Nucleus accumbens (tissue), 56 donors: ENCODE measurements at places on chromosomes 1 and 21.

- DNase-seq: no peak
Measured at GRCh38 chr1:53176452-53177208, 20.0 kb upstream of the CPT2 start.

DNA sequence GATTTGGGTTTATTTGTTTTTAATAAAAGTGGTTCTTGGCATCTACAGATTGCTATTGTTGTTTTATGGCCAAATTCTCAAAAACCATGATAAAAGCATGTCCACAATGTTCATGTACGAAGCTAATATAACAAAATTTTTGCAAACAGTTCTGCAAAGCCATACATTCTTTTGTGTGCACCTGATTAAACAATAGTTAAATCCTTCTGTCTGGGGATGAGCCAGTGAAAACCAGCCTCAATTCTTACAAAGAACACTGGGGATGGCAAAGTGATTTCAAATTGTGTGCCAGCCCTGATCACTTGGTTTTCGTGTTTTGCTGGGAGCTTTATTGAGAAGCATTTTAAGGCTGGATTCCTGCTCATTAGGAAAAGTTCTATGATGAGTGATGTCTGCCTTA lies 149.1 kb upstream of the MAGI3 start:
- DNase-seq: no peak

GRCh38 chr1:10867914-10868598 lies 71.6 kb upstream of the CASZ1 start:
- DNase-seq: no peak

GRCh38 chr1:114462341-114462740 lies 48.7 kb downstream of the TRIM33 start:
- no peak for DNase-seq

DNA sequence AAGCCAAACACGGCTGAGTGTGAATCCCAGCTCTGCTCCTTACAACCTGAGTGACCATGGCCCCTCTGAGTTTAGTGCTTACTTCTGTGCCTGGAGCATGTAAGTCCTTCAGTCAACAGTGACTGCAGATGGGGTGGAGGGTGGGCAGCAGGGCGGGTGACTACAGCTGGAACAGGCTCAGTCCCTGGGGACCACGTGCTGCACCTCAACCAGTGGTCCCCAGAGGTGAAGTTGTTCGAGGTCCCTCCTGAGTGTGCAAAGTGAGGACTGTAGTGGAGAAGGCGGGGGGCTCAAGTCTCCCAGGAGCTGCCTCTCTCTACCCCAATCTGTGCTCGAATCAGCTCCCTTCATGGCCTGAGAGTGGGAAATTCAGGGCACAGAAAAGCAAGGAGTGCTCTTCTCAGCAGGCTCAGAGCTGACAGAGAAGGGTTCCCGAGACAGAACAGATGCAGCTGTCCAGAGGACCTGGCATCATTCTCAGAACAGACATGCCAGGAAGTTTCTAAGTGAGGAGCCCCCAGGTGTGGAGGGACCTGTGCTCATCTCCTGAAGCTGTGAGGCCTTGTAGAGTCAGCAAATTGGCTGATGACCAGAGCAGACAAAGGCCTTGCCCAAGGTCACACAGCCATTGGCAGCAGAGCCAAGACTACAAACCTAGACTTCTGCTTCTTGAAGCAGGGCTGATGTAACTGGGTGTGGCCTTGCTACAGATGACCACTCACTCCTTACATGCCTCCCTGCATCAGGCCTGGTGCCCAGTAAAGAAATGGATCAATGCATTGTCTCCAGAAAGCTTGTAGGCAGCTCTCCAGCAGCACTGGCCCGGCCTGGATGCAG lies 61.7 kb upstream of the EDN2 start:
- no peak for DNase-seq

- DNase-seq: no peak
Measured at GRCh38 chr1:201169203-201169602, 14.9 kb upstream of the TMEM9 start.

DNA sequence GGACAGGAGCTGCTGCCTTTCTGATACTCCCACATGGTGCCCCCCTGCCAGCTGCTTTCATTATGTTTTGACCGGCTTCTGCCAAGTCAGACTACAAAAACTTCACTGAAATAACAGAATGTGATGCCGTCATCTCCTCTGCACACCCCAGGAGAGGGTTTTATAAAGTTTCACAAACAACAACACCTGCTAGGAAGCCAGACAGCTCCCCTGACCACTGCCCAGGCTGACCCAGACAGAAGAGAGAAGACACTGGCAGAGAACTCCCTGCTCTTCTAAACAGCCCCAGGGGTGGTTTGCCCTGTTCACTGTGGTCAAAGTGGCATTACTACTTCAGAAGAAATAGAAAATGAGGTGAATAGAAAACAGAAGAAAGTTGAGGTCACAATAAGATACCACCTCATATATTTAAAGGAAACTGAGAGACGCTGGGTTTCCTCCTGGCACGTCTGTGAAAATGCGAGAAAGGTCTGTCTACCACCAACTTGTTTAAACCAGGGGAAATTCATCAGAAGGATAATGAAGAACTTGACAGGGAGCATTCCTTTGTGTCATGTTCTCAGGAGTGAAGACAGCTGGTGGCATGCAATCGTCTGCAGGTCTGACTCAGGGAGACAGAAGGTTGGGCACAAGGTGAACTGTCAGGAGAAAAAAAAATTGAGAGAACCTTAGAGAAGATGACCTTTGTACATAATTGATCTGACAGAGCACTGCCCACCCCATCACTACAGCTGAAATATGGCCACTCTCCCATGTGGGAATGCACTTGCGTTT lies 119.0 kb upstream of the NFIA start:
- DNase-seq: no peak

GRCh38 chr1:22137004-22137720 lies 5.7 kb downstream of the WNT4 start:
- no peak for DNase-seq

DNA sequence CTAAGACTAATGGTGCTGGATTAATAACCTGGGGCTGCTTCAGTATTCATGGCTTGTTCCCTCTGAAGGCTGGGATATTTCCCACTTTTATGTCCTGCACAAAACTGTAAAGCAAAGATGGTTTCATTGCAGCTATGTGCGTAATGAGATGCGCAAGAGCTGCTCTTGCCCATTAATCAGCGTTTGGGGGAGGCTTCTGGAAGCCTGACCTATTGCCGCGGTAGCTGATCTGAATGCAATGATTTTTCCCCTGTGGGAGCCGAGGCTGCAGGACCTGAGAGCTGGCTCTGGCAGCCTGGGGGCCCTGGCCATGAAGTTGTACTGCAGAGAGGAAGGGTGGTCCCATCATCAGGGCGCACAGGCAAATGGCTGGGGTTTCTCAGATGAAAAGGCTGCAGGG lies 239.8 kb downstream of the CAMTA1 start:
- no peak for DNase-seq

DNA sequence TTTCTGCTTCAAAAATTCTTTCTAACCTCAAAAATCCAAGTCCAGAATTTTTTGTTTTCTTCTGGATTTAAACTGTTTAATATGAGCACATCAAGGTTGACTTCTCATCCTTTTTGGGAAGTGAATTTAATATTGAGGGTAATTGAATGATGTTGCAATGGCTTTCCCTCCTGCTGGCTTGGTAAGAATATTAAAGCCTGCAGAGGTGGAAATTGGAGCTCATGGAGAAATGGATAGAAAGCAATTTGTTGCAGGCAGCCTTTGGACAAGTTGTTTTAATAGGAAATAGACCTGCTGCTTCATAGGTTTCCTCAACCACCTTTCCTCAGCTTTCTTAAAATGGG lies 124.7 kb downstream of the SYT2 start:
- DNase-seq: no peak

DNA sequence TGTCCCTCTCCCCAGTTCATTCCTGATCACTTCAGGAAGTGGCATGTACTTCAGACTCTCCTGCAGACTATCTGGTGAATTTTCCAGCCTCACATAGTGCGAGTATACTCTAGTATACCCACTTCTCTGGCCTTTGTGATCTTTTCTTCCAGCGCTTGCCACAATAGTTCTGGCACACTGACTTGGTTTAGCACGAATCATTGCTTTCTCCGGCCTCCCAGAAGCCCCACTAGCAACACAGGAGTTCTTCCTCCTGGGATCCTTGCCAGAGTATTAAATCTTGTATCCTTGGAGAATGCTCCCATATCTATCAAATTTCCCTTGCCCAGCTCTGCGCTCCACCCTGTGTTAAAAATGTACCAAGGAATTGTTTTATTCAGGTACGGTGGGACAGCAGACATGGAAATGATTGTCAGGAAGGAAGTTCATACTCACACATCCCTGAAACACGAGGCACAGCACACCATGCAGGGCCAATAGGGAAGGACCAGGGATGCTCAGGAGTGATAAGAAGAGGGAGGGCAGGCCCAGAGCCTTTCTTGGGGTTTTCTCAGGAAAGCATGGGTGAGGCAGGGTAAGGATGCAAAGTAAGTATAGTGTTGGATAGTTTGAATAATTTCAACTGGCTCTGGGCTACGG lies 136.7 kb downstream of the ADSS2 start:
- DNase-seq: no peak

GRCh38 chr1:200223207-200223606 lies 186.6 kb downstream of the ZNF281 start:
- no peak for DNase-seq

GRCh38 chr1:145990249-145990855 lies 6.0 kb downstream of the TXNIP start:
- no peak for DNase-seq

- no peak for DNase-seq
Measured at GRCh38 chr21:17498586-17498985, 14.3 kb upstream of the CXADR start.

DNA sequence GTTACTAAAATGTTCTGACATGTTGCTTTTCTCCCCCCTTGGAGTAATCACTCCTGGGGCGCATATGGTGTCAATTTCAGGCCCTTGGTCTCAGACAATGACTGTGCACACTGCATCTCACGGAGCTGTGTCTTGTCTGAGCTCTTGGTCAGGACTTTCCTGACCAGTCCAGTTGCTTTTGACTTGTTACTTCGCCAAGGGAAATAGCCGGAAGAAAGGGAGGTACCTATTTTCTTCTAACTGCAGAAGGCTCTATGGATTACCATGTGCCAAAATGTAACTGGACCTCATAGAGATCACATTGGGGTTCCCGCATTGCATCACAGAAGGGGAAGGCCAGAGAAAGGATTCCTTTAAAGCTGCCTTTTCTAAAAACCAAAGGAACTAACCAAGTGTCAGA lies 68.6 kb downstream of the SPAG17 start:
- DNase-seq: no peak

DNA sequence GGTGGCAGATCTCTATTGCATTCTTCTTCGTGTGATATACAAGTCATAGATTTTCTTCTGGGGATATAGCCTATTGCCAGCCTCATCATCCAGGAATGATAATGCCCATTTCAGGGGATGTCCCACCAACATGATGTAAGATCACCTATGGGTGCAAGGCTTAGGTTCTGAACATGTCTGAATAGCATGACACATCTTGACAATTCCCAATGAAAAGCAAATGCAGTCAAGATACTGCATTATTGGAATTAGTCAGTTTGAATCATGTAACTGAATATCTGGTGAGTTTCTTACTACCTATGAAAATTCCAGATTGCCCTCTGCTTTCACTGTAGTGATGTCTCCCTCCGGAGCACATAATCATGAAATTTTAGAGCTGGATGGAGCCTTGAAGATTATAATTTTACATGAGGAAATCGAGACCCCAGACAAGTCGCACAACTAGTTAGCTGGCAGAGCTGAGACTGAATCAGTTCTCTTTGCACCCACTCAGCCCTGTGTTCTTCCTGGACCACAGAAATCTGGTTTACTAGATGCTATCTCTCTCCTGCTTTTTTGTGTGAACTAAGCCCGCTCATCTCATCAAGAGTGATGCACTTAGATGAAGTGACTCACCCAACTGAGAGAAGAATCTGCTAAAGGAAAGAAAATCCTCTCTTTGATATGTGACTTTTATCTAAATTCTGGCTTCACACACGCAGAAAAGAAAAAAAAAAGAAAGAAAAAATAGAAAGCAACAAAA lies 65.0 kb downstream of the WDR64 start:
- DNase-seq: no peak

GRCh38 chr1:6128276-6129081 lies 51.6 kb downstream of the CHD5 start:
- DNase-seq: no peak

DNA sequence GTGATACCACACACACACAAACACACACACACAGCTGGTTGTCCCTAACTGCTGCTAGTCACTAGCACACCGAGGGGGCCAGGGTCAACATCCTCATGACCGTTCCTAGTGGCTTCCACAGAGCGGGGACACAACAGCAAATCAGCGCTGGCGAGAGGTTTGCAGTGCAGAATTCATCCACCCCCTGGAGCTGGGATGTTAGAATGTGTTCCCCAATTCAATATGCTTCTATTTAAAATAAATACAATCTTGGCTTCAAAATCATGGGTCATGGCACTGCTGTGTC lies 16.2 kb upstream of the C2CD2 start:
- no peak for DNase-seq

DNA sequence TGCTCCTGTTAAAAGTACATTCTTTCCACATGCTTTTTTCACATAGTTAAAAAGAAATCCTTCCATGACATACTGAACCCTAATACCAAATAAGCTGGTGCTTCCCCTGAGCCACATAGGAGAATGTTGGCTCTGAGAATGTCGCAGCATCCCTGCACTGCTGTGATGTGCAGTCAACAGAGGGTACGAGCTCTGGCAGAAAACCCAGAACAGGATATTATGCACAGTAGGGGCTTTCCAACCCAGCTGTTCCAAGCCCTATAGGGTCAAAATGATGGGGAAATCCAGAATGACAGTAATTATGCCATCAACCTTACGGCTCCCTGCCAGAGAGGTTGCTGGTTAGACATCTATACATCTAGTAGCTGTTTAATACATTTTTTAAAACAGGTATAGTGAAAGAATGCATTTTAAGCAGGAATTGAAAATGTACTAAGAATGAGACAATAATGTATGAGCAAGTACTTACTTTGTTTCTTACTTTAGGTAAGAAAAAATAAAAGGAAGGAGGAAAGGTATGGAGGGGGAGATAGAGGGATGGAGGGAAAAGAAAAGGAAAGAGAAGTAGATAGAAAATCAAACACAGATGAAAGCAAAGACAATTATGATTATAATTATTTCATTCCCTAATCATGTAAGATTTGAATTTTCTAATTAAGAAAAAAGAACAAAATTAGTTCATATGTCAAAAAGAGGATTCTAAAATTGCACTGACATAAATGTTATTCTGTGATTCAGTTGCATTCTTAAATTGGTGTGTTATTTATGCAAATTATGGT lies 126.0 kb downstream of the NR5A2 start:
- DNase-seq: no peak

DNA sequence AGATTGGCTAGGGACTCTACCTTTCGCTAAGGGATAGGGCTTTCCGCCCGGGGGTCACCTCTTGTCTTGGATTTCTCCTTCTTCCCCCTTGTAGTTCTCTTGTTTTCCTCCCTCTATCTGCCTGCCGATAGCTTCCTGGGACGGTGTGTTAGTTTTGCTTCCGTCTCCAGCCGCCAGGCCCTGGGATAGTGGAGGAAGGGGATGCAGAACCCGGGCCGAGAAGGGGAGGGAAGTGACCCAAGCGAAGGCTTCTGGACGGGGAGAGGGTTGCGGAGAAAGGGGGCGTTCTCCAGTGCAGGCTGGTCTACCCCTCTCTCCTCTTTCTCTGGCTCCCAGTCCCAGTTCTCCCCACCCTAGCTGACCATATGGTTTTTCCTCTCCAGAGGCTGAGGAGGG lies 871 bp downstream of the TUFT1 start:
- no peak for DNase-seq
